Activated naive CD4-positive, alpha-beta T cell treated with anti-CD3 and anti-CD28 coated beads, Interleukin-2, amount 10 ng/mL, durations not matched to agents 7 days and 5 days (primary cell): ENCODE measurements at places on chromosomes 3 and 15.

DNA sequence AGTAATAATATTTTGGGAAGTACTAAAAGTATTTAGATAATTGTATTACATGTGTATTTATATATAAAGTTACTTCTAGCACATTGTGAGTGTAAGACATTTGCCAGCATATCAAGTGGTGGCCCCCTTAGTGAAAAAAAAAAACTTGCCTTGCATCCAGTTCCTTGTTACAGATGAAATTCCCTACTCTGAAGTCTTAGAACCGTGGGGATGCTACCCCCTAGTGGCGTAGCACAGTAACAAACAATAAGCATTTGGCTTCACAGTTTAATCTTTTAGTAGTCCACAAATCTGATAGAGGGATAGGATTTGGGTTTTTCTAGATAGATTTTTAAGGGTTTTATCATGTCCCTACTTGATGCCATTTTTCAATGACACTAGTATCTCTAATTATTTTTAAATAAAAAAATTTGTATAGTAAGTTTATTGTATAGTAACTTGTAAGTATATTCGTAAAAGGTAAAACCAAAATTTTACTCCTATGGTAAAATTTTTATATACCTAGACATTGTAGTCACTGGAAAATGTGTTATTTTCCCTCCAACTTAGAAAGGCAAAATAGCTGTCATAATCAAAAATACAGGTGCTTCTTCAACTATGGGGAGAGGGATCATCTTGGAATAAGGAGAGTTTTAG lies 14.3 kb downstream of the SMC4 start:
- peak; percentile 76 for DNase-seq

DNA sequence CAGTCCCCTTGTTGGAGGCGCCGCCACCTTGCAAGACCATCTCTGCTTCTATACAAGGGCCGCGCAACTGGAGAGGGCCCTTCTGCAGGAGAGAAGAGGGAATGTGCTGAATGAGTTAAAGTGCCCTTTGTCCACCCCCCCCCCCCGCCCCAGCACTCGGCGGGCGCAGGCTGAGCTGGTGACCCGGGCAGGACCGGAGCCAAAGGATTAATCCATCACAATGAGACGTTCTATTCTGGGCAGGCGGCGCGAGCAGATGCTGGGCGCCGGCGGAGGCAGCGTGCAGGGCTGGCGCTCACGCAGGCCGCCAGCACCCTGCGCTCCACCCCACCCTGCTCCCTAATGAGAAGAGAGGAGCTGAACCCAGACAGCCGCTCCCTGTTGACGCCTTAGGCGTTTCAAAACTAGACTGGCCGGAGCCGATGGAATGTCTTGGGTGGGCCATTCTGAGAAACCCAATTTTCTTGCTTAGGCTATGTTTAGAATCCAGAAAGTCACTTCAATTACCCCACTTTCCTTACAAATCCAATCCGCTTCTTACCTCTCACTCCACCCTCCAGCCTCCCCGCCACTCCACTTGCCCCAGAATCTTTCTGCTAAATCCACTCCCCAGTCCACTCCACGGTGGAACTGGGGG lies 32.9 kb downstream of the GJD2 start:
- no peak for DNase-seq

GRCh38 chr3:158658889-158659288 lies 13.6 kb downstream of the LXN start:
- no peak for DNase-seq

- no peak for DNase-seq
Observed at GRCh38 chr3:184042617-184043016, 10.2 kb upstream of the HTR3C start.

DNA sequence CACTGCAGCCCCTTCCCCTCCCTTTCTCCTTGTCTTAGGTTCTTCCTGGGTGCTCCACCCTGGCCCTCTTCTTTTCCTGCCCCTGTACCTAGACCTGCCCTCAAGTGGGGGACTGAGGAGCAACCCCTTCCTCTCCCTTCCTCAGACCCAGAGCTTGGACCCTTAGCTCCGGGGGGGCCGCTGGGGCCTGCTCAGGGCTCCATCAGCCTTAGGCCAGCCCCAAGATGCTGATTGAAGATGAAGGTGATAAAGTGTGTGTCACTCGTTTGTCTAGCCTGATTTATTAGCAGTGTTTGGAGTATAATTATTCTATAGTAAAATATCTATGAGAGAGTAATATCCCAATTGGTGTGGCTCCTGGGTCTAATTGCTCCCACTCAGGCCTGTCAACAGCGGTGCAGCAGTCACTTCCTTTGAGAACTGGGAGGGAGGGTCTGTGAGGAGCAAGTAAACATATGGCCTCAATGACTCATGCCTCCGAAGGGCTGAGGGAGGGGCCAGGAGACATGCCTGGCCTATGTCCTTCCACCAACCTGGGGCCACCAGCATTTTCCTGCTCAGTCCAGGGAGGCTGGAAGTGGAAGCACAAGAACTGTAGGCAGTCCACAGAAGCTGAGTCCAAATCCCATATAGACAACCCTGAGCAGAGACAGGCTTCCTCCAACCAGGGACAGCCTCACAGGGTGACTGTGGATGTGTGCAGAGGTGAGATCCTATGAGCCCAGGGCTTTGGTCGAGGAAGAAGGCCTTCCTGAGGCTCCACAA lies 123.2 kb downstream of the DNAJB8 start:
- no peak for DNase-seq

DNA sequence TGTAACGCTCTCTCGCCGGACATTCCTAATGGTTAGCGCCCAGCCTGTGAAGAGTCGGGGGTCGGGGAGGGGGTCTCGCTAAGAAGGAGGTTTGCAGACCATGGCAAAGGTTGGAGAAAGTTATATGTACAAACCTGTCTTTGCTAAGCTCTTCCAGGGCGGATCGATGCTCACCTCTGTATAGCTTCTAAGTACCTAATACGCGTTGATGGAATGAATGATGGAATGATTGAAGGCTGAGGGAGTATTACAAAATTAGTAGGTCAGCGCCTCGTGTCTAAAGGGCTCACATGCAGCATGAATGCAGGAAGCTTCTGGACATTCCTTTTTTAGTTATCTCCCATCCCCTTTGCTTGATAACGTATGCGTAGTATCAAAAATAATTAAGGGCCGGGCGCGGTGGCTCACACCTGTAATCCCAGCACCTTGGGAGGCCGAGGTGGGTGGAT lies 305 bp upstream of the KPNA1 start:
- DNase-seq: no peak

- DNase-seq: no peak
Observed at GRCh38 chr15:66253418-66254088, at the start of gene MEGF11. Gene MEGF11, minus strand, starts transcription at chr15:66253750. Its CDS starts 125,347 bp downstream, at chr15:66128403.

- no peak for DNase-seq
Observed at GRCh38 chr15:77201665-77202064, 130.8 kb upstream of the TSPAN3 start.

GRCh38 chr3:157815739-157816138 lies 290.5 kb downstream of the SHOX2 start:
- DNase-seq: no peak

DNA sequence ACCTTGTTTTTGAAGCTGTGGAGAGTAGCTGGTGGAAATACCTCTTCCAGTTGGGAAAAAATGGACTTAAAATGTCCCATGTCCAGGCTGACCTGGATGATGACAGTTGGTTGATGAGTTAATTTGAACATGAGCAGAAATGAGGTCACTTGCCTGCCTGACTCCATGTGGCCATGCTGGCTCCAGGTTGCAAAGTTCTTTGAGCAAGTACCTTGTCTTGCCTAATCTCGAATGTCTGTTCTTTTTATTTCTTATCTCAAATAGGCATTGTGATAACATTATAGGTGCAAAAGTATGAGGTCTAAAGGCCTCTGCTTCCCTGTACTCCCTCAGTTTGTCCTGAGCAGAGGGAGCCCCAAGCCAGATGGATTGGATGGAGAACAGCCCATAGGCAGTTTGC lies 9.0 kb downstream of the MAPKBP1 start:
- no peak for DNase-seq

DNA sequence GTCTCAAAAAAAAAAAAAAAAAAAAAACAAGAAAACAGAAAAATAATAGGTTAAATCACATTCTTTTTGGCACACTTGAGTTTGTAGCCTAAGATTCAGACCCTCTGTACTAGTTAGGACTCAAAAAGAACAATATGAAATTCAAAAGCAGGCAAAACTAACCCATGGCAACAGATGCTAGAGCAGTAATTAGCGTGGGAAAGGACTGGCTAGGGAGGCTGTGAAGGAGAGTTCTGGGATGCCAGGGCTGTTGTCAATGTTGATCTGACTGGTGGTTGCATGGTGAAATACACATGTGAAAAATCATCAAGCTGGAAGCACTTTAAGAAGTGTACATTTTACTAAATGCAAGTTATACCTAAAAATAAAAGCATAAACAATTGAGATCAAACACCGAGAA lies 35.6 kb downstream of the KLHL6 start:
- DNase-seq: no peak

- no peak for DNase-seq
Observed at GRCh38 chr15:88482263-88482662, 14.8 kb downstream of the MRPS11 start.

DNA sequence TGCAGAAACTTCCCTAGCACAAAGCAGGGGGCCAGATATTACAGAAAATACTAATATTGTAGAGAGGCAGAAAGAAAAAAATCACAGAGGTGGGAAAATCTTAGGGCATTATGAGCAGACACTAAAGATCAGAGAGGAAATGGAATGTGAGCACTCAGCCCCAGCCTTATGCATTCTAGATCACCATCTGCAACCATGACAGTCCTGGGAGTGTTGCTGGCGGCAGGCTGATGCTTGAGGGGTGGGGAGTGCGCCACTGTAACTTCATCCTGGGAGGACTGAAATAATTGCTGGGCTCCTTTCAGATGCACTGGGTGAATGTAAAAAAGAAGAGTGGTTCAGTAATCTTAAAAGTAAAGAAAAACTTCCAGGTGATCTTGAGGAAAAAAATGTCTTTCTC lies 427.6 kb upstream of the SEMA6D start:
- no peak for DNase-seq

GRCh38 chr3:48820612-48821324 lies 26.9 kb downstream of the PRKAR2A start:
- DNase-seq: no peak

GRCh38 chr3:99945328-99945995 lies 127.8 kb downstream of the CMSS1 start:
- DNase-seq: no peak
